Activated naive CD4-positive, alpha-beta T cell treated with anti-CD3 and anti-CD28 coated beads, Interleukin-2, amount 10 ng/mL, durations not matched to agents 5 hours and 36 hours (primary cell): ENCODE measurements at places on chromosomes 7 and 10. TPM values are rescaled to one million over a fixed set of nuclear protein-coding genes. Genes with fewer than 3 reads are reported as not detected.

The UCMA gene
- total RNA-seq: not detected

The ERVW-1 gene
- total RNA-seq: not detected

The PLXDC2 gene
- not detected for total RNA-seq

The CALN1 gene
- total RNA-seq: not detected

The INA gene
- total RNA-seq: not detected

The CYP2C19 gene
- 0.07 TPM for total RNA-seq

The CH25H gene
- total RNA-seq: not detected

The PGAM1 gene
- 303 TPM for total RNA-seq
